ENCODE measurements at places on chromosomes 2 and 18. TPM values are rescaled to one million over a fixed set of nuclear protein-coding genes. Genes with fewer than 3 reads are reported as not detected.

DNA sequence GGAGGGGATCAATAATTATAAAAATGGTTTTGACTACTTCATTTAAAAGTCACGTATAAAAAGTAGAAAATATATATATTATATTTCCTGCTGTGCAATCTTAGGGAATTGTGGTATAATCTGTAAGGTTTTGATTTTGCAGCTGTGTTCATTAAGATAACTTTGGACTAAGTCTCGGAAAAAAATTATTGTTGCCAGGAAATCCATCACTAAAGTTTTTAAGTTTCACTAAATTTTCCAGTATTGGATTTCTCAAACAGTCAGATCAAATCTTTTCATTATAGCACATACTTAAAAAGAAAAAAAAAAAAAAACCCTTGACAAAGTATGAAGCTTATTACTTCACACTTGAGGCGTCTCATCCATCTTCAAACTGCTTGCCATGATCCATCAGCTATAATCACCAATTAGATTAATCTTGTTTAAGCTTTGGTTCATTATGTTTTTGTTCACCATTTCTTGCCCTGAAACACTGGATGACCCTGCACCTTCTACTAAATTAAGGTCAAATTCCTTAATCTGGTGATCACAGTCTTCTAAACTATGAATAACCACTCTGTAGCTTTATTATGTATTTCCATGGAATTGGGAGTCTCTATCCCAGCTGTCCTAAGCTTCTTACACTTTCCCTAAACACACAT lies 326.6 kb upstream of the COL3A1 start:
- DNase-seq, result no peak

The DSG1 gene
- total RNA-seq, result 16.2 TPM

The APOB gene
- total RNA-seq, result not detected

GRCh38 chr2:135743860-135744259 lies 2.2 kb downstream of the UBXN4 start:
- DNase-seq, result no peak

DNA sequence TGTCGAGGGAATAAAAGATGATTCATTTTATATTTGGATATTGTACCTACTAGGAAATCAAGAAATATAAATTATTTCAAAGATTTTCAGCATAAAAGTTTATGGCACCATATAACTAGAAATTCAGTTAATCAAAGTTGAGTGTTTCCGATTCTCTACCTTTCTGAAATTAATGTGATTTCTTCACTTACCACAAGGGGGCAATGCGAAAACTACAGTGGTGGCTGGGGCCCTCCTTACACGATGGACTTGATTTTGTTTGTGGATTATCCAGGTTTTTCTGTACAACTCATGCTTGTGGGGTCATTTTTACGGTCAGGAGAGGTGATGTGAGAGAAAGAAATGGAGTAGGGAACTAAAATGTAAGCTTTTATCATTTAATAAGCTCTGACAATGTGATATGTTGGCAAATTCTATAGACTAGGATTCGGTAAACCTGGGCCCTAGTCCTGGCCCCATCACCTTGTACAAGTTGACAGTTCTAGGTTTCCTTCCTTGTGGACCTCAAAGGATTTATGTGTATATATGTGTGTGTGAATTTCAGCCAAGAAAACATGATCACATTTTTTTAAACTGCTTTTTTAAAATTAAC lies 47.6 kb downstream of the G6PC2 start:
- peak; percentile 61 for DNase-seq

The RAMP1 gene
- total RNA-seq, result not detected

DNA sequence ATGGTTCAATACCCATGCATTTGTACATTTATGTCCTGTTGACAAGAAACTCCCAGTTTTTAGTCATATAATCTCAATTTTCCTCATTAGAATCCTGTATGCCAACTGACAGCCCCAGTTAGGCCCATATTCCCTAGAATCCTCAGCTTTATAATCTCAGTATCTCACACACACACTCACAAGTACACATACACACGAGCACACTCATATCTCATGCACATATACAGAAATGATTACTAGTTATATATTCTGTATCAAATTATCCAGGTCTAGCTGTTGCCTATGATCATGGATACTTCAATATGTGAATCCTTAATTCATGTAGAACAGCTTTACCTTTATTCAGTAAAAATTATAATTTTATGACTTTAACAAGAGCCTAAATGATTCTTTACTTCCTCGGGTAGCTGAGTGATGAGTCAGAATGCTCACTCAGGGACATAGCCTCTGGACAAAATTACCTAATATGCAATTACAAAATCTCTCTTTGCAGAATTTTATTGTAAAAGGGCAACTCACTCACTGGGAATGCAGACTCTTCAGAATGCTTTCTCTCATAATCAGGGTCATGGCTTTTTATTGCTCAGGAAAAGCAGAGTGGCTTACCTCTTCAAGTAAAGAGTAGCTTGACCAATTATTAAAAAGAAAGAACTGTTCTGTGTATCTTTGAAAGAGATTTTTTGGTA lies 193.6 kb upstream of the PIK3C3 start:
- no peak for DNase-seq

GRCh38 chr18:35026407-35027061 lies 14.7 kb upstream of the MAPRE2 start:
- DNase-seq, result peak; percentile 65

- DNase-seq, result no peak
Measured at GRCh38 chr2:215796140-215796855, 217.1 kb downstream of the MREG start.

DNA sequence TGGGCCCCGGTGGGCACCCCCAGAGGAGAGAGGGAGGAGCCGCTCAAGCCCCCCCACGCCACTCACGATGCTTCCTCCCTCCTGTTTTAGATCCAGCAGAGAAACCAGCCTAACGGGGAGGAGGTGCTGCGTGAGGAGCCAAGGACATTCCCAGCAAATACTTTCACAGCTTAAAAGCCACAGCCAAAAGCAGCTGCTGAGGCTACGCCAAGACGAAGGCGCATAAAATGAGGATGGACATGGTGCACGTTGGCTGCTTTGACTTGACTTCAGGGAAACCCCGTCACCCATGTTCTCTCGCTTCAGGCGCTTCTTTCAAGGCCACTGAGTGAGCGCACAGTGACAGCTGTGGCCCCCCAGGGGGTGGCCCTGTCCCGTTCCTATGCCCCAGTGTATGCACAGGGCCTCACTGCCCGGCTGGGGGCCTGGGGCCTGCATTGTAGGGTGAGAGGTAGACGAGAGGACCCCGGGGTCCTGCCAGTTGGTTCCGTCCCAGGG lies 72.1 kb upstream of the PXDN start:
- no peak for DNase-seq

GRCh38 chr2:38945911-38946310 lies 56.2 kb downstream of the ARHGEF33 start:
- no peak for DNase-seq

The TEKT4 gene
- total RNA-seq, result not detected

Measured in Karpas-422 (cell line).